Adrenal gland (tissue), 19 donors: ENCODE measurements at places on chromosomes 5 and 9. TPM values are rescaled to one million over a fixed set of nuclear protein-coding genes. Genes with fewer than 3 reads are reported as not detected.

DNA sequence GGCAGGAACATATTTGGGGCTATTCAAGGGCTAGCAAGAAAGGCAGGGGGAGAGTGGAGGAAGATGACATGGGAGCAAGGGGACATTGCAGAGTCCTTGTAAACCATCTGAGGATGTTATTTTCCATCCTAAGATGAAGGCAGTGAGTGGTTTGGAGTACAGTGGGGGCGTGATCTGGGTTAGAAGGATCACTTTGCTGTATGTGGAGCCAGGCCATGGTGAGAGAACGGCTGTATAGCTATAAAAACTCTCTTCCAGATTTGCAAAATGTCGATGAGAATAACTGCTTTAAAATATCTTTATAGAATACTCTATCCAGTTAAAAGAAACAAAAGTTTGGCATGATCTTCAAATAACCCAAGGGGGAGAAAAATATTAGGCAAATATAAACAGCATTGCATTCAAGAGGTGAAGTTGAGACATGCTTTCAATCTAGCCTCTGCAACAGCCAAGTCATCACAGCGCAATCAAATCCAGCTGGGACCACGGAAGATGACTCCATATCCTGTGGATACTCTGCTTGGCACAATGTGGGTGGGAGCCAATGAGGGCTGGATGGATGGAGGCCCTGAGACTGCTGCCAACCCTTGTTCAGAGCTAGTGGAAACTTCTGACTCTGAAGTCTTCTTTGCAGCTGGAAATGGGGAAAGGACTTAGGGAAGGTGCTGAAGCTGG is 111.5 kb upstream of the BASP1 start:
- no peak overlapping the region for H3K4me3 ChIP-seq
- H3K36me3 ChIP-seq = no peaks in the 10 kb centered on the region
- no peaks in the 10 kb centered on the region for H3K4me1 ChIP-seq

DNA sequence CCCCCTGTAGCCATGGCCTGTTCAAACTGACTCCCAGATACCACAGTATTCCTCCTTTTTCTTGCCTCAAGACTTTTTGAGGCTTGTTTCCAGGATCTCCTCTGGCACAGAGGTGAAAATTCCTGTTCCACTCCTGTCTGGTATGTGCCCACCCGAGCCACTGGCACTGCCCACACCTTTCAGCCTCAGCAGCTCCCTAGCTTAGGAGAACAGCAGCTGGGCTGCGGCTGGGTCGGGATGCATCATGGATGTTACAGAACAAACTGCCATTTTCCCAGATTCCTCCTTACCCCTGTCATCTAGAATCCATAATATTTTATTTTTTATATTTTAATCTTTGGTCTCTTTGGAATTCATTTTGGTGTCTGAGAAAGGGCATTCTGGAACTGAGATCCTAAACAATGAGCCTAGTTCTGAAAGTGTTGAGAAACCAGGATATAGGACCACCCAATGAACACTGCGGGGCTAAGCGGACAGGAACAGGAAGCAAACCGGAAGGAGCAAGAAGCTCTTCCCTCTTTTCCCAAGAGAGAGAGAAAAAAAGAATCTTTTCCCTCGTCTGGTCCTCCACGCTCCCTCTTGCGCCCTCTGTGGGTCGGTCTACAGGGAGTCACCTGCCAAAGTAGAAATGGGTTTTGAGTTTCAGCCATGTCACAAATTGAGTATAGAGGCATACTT is 12.5 kb downstream of the OR2S2 start:
- no peak overlapping the region for H3K4me3 ChIP-seq
- DNase-seq = peak; percentile 83
- H3K27me3 ChIP-seq = no peaks in the 10 kb centered on the region
- no peak overlapping the region for H3K27ac ChIP-seq

GRCh38 chr5:108084105-108084504 is 297.8 kb downstream of the FBXL17 start:
- no peaks in the 10 kb centered on the region for H3K27me3 ChIP-seq
- no peaks in the 10 kb centered on the region for H3K36me3 ChIP-seq
- no peak overlapping the region for H3K4me3 ChIP-seq
- H3K4me1 ChIP-seq = no peaks in the 10 kb centered on the region

DNA sequence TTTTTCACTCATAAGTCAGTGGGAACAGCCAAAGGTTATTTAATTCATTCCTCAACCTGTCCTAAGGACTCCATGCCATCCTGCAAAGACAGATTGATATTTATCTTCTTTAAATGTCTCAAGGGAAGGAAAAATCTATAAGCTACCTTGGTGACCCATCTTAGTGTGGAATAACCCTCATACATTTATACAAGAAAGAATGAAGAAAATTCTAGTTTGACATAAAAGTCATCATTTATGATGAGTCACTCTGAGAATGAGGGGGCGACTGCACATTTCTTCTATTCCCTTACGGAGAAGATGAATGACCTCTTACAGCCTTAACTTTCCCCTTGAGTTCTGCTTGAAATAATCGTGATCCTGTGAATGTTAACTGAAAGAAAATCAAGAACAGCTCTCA is 26.8 kb upstream of the NUDT12 start:
- DNase-seq = no peak
- no peak overlapping the region for H3K27ac ChIP-seq
- no peak overlapping the region for H3K4me3 ChIP-seq
- H3K36me3 ChIP-seq = no peaks in the 10 kb centered on the region

GRCh38 chr5:14330729-14331385 is 187.7 kb downstream of the TRIO start:
- no peak for DNase-seq
- H3K27me3 ChIP-seq = no peaks in the 10 kb centered on the region
- no peak overlapping the region for H3K4me3 ChIP-seq
- peaks cover 6% of the 10 kb centered on the region for H3K36me3 ChIP-seq
- H3K27ac ChIP-seq = no peak overlapping the region

TEX48 gene
- not detected for total RNA-seq
